Activated CD8-positive, alpha-beta memory T cell treated with anti-CD3 and anti-CD28 coated beads for 1 hour (primary cell): ENCODE measurements at places on chromosomes 3 and 15.

- no peak for DNase-seq
These were observed 541.1 kb downstream of the AGBL1 start for GRCh38 chr15:86620641-86621349.

DNA sequence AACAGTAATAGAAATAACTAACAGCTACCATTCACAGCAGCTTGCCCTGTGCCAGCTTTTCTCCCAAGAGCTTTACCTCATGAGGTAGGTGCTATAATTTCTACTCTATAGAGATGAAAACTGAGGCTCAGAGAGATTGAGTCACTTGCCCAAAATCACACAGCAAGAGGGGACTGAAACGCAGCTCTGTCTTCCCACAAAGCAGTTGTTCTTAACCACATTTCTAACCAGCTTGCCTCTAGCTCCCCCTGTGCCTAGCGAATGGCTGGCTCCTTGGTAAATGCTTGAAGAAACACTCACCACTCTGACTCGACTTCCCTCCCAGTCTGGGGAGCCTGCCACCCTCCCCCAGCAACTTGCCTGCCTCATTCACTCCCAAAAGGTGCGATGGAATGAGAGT is 15.6 kb upstream of the TMEM40 start:
- DNase-seq: no peak

DNA sequence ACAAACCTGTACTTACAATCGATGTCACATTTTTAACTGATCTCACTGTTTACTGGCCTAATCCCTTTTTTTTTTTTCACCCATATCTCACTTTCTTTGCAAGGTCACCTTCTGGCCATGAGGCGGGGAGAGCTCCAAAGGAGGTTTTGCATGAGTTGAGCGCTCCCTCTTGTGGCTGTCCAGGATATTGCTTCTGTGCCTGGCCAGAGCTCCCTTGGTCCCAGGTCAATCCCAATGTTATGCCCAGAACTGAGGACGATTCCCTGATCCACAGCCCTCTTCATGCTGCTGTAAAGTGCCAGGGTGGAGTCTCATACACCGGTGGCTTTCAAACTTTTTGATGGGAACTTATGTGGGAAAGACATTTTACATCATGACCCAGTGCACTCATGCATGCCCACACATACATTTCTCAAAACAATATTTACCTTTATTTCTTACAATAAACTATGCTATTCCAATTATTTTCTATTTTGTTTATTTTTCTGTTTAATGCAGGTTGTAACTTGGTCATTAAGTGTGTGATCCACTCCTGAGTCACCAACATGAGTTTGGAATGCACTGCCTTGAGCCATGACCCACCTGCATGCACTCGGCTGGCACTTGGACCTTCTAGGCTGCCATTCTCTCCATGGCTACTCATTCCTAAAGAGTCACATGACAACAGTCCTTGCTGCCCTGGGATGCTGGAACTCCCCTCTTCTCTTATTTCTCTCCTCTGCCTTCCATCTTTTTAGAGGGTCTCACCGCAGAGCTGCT is 9.6 kb upstream of the SST start:
- DNase-seq: peak; percentile 50

- DNase-seq: no peak
These were observed 2.9 kb upstream of the USP3 start for GRCh38 chr15:63501256-63502089.

DNA sequence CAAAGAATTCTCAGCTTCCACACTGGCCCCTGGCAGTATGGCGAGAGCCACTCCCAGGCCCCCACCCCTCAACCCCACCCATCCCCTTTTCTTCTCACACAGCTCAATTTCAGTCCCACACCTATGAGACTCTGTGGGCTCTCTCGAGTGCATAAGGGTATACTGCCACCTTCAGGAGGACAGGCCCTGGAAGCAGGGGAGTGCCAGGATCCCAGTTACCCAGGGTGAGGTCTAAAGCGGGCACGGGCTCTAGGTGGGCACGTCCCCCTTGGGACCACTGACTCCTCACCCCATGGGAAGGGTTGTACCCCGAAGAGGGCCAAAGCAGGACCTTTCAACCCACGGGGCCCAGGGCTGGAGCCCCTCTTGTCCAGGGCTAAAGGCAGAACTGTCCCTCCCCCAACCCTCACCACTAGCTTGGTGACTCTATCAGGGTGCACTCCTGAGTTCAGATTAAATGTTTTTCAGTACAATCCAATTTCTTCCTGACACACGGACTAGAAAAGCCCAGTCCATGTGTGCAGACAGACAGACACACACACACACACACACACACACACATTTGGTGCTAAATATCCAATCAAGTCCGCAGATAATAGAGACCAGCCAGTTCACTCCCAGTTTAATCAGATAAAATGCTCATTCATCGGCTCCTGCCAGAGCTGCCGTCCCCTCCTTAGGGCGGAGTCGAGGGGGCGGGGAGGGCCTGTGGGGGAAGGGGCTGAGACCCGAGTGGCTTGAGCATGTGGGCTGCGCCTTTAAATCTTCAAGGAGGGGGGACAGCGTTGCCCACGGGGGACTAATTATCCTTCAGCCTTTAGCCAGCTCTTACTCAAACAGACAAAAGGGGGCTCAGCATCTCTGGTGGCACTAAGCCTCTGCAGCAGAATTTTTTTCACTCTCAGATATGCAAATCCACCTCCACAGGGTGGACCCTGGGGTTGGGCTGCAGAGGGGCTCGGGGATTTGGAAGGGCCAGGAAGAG is 59.3 kb downstream of the CYP11A1 start:
- no peak for DNase-seq

- DNase-seq: no peak
These were observed 53.2 kb downstream of the STAC start for GRCh38 chr3:36433511-36433910.

GRCh38 chr3:59142556-59142955 is 92.7 kb upstream of the CFAP20DC start:
- no peak for DNase-seq

DNA sequence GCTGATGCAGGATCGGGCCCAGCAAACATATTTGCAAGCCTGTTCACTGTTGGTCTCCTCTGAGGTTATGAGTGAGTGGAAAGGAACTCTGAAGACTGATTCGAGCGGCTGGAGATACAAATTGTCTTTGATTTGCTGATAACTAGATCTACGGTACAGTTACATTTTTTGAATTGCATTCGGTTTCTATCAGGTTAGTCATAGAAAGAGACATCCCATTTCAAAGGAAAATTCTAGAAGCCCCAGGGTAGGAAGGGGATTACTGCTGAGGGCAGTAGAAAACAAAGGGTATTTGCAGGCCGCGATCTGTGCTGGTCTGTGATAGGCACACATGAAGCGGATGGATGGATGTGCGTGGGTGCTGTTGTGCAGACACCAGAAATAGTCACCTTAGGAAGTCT is 228.4 kb downstream of the ITPR1 start:
- DNase-seq: no peak

DNA sequence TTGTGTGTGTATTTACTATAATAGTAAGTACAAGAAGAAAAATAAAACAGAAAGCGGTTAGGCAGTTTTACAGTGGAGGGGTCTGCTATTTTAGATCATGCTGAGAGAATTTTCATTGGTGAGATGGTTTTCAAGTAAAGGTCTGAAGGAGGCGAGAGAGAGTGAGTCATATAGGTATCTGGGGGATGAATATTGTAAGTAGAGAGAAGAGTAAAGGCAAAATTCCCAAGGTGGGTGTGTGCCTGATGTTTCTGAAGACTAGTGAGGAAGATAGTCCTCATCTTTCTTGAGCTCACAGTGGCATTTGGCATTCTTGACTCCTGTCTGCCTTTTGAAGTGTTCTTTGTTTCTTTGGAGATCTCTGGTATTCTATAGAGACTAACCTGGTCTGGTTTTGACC is 38.6 kb downstream of the CRYBG3 start:
- DNase-seq: no peak
